ENCODE measurements at places on chromosomes 1 and 21. TPM values are rescaled to one million over a fixed set of nuclear protein-coding genes. Genes with fewer than 3 reads are reported as not detected.

DNA sequence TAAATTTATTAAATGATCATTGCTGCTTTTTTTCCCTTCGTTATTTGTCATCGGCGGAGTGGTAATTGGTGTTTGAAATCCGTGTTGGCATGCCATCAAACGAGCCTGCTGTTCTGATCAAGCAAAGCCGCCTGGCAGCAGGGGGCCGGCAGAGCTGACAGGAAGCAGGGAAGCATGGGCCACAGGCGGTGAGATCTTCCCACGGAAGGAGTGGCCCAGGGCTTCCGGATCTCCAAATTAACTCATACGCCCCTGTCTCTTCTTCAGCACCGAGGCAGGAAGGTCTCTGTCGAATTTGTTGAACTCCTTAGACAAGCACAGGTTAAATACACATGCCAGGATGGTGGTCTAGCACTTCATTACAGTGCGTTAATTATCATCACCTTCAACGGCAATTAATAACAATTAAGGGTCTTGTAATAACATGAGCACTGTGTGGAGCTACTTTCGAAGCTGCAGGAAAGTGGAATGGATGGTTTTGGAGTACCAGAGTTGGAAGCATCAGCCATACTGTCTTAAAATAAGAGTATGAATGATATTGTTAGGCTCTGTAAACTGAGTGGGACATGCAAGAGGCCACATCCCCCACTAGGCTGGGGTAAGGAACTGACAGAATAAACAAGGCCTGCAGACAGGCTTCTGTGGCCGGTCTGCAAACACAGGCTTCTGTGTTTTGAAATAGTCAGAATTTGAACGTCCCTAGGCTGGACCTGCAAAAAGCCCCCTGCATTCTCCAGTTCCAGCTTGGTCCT, 199.4 kb upstream of the DAB1 start:
- DNase-seq = no peak

- no peak for DNase-seq
Observed at GRCh38 chr1:203074610-203075009, 11.2 kb downstream of the MYOG start.

FCRL1 gene
- not detected for total RNA-seq

MROH7 gene
- total RNA-seq = 0.16 TPM

SV2A gene
- total RNA-seq = 17.9 TPM

DNA sequence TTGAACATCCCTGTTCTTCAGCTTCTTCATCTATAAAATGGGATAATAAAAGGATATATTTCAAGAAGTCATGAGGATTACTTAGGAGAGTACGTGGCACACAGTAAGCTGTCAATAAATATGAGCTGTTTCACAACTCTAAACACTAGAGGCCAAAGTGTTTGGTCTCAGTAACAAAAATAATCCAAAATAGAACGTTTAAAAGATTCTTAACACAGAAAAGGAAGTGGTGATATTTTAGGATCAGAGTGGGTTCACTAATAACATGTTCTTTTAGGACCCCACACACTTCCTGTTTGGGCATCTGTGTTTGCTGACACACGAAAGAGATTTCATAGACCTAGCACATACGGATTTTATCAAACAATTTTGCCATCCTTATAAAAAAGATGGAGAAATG, 32.9 kb downstream of the TNFSF18 start:
- DNase-seq = no peak

DNA sequence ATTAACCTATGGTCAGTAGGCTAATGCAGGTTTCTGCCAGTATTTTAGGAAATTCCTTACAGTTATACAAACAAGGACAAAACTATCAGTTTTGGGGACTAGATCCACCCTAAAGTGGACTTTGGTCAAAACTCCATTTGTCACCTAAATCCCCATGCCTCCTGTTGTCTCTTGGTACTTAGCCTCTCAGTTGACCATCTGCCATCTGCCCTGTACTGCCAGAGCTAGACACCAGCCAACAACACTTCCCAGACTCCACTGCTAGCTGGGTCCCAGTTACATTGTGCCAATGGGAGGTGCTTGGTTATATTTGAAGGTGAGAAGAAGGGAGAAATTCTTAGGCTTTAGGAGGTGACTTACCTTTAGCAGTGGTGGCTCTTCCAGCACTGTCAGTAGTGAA, 17.0 kb upstream of the BSDC1 start:
- no peak for DNase-seq

GRCh38 chr1:145846201-145846612, 777 bp downstream of the NUDT17 start:
- no peak for DNase-seq

GRCh38 chr1:175133673-175134435, 58.7 kb downstream of the KIAA0040 start:
- DNase-seq = no peak

DNA sequence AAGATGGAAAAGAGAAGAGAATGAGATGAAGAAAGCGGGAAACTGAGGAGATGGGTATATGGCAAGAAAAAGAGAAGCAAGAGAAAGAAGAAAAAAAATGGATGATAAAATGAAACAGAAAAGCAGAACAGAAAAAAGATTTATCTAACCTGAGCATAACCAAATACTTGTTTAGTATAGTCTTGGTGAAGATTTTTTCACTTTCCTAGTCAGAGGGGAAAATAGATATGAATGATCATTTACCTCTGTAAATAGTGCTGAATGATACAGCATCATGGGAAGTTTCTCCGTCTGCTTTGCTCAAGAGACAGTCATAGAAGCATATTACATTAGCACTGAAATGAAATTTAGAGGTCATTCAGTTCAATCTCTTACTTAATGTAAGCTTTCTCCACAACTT, 36.1 kb upstream of the PLPPR4 start:
- no peak for DNase-seq

GRCh38 chr1:2465371-2466269, 10.5 kb upstream of the PLCH2 start:
- no peak for DNase-seq

DNA sequence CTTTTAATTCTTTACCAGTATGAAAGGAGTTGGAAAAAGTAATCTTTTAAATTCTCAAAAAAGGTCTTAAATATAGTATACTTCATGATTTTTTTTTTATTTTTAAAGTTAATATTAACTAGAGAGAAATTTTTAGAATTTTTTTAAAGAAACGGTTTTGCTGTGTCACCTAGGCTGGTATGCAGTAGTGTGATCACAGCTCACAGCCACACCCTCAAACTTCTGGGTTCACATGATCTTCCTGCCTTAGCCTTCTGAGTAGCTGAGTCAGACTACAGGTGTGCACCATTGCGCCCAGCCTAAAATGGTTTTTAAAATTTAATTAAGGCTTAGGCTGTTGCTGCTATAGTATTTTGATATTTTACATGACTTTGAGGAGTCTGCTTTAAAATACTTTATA, 52.4 kb downstream of the TLCD4 start:
- DNase-seq = no peak

FGR gene
- total RNA-seq = 0.07 TPM

- DNase-seq = no peak
Observed at GRCh38 chr1:173127369-173128307, 76.9 kb upstream of the TNFSF18 start.

GRCh38 chr1:30758785-30759380, 1.3 kb upstream of the LAPTM5 start:
- no peak for DNase-seq

KIF14 gene
- 14.9 TPM for total RNA-seq

RCC1 gene
- total RNA-seq = 136 TPM

TTLL7 gene
- total RNA-seq = 0.84 TPM

GRCh38 chr1:230117694-230118093, 50.7 kb downstream of the GALNT2 start:
- DNase-seq = no peak

DNA sequence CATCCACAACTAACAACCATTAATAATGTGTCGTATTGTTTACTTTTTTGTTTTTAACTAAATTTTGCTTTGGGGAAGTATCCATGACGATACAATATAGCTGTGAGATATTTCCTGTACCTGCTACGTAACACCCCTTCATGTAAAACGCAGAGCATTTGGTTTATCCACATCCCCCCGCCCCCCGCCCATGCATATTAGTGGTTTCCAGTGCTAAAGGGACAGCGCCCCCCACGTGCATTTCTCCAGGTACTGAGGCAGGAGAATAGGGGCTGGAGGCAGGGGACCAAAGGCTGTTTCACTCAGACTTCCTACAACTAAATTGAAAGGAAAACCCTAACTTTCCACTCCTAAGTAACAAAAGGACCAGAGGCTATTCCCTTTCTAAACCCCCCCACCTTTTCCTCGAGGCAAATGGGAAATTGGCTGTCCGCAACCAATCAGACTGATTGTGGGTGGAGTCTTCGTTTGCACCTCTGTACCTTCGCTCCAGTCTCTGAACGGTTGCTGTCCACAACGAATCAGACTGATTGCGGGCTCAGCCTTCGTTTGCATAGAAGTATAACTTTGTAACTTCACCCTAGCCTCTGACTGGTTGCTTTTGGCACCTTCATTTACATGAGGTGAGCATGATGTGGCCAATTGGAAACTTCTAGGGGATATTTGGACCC, 12.2 kb upstream of the RIPK4 start:
- no peak for DNase-seq

- DNase-seq = no peak
Observed at GRCh38 chr21:33067457-33067856, 2.5 kb upstream of the OLIG1 start.

GRCh38 chr1:48683839-48684238, 92.9 kb downstream of the BEND5 start:
- no peak for DNase-seq

GRCh38 chr1:211677659-211678058, 2.2 kb upstream of the NEK2 start:
- no peak for DNase-seq

SPATA6 gene
- total RNA-seq = 1.2 TPM

WDR26 gene
- total RNA-seq = 80.5 TPM

DNA sequence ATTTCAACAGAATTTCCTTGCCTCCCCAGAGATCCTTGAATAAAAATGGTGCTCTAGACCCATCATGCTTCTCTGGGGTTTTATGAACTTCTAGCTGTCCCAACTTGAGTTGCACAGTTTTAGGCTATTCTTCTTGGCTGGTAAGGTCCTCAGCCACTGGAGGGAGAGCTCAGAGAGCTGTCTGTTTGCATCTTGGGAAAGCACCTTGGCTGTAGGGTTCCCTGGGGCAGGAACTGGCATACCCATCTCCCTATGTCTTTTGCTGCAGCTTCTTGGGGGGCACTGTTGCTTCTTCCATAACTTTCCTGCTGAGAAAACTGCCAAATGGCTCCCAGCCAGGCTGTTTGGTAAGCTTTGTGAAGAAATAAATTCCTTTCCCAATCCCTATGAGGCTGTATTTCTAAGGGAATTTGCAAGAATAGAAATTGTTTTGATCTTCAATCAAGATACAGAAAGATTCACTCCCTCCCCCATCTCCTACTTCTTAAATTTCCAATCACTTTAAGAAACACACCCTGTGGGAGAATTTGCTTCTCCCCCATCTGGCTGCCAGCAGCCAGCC, 8.2 kb upstream of the FMOD start:
- DNase-seq = no peak

- DNase-seq = no peak
Observed at GRCh38 chr1:221806984-221807383, 65.1 kb upstream of the DUSP10 start.

RYR2 gene
- total RNA-seq = 8.8 TPM

- DNase-seq = peak; percentile 75
Observed at GRCh38 chr1:27284425-27285273, 37.3 kb upstream of the TMEM222 start.

- DNase-seq = no peak
Observed at GRCh38 chr1:19112891-19113696, 97.0 kb downstream of the UBR4 start.

DNA sequence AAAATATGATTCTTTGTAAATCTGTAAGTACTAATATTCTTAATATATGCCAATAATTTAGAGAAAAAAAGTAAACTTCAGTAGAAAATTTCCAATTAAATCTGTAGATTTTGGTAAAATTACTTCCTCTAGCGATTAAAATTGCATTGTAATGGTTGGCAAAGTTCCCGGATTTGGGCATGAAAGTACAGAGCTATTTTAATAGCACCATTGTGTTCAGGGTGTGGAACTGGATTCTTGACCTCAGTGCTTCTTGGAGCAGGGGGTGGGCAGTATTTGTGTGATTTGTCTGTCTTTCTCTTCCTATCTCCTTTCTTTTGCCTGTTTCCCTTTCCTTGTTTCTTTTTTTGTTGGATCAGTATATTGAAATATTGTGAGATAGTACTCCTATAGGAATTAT, 72.1 kb downstream of the DNM3 start:
- DNase-seq = no peak

ADAMTS4 gene
- 0.09 TPM for total RNA-seq

DNA sequence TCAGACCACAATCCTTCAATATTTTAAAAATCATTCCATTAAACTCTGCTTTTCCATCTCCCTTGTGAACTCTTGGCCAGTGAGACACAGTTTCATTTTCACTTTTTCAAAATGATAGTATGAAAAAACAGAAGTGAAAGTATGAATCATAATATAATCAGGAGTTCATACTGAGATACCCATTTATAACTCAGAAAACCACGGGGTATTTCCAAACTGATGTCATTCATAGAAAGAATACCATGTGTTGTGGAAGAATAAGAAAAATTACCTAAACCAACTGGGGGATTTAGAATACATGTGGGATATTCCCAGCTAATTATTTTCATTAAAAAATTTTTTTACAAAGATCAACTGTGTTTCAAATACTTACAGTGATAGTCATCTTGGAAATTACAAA, 149.9 kb downstream of the MRPL39 start:
- DNase-seq = no peak

GRCh38 chr1:43171312-43171875, 696 bp downstream of the EBNA1BP2 start:
- no peak for DNase-seq

DNA sequence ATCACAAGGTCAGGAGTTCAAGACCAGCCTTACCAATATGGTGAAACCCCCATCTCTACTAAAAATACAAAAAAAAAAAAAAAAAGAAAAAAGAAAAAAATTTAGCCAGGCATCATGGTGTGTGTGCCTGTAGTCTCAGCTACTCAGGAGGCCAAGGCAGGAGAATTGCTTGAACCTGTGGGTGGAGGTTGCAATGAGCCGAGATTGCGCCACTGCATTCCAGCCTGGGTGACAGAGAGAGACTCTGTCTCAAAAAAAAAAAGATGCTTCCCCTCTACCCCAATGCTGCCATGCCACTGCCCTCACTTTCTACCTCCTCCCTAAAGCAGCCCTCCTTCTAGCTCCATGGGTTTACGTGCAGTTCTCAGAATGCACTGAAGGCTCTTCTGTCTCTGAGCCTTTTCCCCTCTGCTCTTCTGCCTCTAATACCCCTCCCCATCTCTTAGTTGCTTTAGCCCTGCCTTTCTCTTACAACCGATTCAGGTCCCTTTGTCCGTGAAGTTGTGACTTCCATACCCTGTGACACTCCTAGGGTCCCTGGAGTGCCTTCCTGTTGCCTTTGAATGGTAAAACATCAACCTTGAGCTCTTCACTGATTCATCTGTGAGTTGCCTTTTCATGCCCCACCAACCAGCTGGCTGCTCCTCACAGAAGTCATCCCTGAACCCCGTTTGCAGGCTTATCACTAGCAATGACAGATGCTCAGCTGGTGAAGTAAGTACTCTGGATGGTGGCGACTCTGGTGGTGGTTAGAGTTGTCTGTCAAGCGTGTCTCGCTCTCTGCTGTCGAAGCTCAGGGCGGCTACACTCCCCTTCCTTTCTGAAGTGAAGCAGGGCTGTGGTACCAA, 234.9 kb downstream of the RHOU start:
- DNase-seq = no peak

- no peak for DNase-seq
Observed at GRCh38 chr1:88680471-88680870, 3.6 kb upstream of the PKN2 start.

Measured in activated T-helper 2 cell treated with anti-CD3 and anti-CD28 coated beads, Interferon-gamma antibody, Interleukin-2, Interleukin-4, amounts not matched to agents 10 μg/mL and 5 μg/mL and 100 μg/mL, durations not matched to agents 14 hours and 24 hours and 36 hours (primary cell).